Midbrain (tissue), 1 donor: ENCODE measurements at places on chromosomes 11 and 22.

DNA sequence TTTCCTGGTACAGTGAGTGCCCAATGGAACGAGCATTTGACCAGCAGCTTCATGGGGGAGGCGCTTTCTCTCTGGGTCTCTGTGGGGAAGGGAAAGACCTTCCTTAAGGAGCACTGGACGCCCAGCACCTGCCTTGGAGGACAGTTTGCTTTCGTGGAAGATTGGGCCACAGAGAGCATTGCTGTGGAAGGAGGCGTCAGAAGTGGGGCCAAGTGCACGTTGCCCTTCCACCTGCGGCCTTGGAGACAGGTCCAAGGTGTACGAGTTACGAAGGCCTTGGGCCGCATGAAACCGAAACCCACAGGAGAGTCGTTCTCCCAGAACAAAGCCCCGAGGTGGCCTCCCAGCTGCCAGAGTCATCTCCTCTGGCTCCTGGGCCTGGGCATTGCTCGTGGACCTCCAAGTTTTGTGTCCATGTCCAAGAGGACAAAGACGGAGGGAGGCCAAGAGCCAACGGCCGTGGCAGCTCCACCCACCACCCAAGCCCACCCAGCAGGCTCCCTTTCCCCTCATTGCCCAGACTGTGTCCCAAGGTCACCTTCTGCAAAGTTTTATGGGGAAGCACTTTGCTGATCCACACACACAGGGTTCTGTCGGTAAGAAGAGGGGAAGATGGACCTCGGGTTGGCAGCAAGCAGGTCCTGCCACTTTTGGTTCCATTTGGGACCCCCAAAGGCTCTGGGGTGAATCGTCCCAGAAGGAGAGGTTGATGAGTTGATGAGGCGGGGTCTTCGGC lies 5.8 kb upstream of the NLRP6 start:
- DNase-seq, result no peak

DNA sequence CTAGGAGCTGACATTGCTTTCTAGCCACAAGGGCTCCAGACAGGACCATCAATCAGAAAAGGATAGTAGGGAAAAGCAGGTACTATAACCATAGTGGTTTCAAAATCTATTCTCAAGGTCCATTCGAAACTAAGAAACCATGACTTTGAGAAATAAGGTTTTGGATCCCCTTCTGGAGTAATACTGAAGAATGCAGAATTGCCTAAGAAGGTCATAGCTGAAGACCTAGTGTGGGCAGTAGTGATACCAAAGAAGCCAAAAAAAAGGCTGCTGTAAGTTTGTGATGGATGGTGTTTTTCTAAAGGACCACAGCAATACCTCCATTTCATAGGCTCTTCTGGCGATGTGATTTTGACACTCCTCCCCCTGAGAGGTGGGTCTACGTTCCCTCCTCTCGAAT lies 163.1 kb downstream of the MAML2 start:
- no peak for DNase-seq

DNA sequence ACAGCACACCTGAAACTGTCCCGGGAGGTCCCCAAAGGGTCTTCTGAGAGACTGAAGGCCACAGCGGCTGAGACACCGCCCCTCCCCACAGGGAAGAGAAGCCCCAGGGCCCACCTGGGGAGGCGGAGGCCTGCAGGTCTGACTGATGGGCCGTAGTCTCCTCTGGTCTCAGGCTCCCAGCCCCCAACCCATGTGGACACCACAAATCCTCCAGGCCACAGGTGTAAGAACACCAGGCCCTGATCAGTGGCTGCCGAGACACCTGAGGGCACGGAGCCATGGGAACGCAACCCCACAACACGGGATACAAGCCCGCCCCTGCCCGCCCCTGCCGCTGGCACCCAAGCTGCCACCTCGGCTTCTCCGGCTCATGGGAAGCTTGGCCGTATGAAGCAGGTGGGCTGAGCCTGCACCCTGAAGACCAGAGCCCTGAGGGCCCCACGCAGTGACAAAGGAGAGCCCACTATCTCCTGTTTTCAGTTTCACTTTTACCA lies 46.3 kb downstream of the BRD1 start:
- no peak for DNase-seq

- DNase-seq, result no peak
Observed at GRCh38 chr11:98549571-98549970, 471.2 kb upstream of the CNTN5 start.

DNA sequence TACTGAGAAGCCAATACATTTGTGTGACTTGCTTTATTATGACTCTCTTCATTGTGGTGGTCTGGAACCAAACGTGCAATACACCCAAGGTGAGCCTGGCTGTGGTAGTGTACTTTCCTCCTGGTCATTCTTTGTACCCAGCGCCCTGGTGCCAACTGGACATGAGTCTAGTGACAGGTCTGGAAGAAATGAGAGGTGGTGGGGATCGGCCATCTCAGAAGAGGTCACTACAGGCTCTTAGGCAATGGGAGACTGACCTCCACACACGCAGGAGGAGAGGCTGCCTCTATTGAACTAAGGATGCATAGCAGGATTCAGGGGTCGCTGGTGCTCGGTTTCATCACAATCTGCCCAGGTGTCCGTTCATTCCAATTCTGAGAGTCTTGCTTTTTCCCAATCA lies 56.4 kb upstream of the RTL6 start:
- no peak for DNase-seq

DNA sequence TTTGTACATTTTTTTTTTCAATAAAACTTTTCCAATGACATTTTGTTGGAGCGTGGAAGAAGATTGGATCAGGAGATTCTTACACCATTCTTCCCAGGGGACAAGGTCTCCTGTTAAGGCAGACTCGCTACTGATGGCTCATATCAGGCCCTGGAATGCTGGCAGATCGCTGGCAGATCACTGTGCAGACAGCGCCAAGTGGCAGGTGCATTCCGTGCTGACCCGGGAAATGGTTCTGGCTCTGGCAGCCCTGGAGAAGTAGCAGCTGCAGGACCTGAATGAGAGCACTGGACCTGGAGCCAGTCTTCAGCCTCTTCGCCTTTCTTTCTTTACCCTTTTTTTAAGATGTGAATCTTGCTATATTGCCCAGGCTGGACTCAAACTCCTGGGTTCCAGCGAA lies 10.7 kb downstream of the SERPINH1 start:
- DNase-seq, result no peak

DNA sequence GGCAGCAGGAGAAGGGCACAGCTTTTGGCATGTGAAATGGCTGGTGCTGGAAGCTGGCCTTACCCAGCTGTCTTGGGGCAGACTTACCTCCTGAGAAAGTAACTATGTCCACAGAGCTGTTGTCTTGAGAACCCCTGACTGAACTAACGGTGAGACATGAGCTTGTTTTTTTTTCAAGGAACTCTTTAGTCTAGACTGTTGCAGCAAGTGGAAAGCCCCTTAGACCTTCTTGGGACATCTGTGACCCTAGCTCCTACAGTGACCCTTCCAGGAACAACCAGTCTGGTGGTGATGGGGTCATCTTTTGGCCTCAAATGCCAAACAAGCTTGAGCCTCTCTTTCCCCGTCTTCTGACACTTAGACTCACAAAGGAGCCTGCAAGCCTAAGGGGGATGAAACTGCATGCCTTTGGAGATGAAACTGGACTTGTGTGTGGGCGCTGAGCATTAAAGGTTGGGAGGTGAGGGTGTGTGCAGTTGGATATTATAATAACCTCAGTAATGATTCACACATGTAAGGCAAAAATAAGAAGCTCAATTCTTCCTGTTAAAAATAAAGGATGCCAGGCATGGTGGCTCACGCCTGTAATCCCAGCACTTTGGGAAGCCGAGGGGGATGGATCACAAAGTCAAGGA lies 35.4 kb downstream of the SDHD start:
- DNase-seq, result no peak

DNA sequence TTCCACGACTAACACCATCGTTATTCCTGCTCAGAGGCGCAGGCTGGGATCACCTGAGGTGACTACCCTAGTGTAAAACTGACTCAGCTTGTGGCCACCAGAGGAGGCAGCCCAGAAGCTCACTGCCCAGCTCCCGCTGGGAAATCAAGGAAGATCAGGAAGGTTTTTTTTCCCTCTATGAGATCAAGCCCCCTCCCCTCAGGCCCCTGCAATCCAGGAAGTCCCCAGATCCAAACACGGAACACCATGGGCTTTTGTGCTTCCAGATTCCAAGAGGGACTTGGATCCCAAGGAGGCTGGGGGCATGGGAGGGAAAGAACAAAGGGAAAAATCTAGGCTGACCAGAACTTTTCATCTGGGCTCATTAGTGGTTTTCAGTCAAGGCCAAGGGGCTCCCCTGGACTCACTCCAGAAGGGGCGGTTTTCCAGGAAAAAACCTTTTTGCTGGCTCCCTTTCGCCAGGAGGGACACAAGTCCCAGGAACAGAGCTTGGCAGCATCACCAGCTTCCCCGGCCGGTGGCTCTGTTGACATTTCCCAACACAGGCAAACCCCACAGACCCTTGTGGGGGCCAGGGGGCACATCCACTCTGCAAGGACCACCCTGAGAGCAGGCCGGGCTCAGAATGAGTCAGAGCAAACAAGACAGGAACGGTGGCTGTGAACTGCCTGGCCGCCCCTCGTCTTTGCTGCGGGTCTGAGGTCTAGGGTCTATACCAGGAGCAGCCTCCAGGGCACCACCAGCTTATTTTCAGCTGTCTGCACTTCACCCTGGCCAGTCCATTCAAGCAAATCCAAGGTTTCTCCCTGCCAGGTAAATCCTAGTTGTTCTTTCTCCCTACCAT lies 36.8 kb downstream of the MYH9 start:
- peak; percentile 67 for DNase-seq

GRCh38 chr11:112440518-112440917 lies 179.9 kb upstream of the PLET1 start:
- DNase-seq, result no peak

GRCh38 chr22:44927463-44928135 lies 82.2 kb downstream of the PHF21B start:
- no peak for DNase-seq

DNA sequence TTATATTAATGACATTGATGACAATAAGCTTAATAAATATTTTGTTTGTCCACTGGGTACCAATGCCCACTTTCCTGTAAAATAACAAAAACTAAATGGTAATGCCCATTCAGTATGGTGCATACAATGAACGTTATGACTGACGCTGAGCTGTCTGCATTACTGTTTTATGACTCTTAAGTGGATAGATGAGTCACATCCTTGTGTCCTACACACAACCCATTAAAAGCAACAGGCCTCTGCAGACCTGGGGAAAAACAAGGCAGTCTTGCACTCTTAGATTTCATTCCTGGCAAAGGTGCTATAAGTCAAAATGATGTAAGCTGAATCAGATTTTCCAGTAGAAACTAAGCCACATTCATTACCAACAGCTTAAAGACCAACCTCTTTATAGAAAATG lies 176.3 kb upstream of the TMEM45B start:
- DNase-seq, result no peak

GRCh38 chr11:82398300-82398815 lies 335.3 kb downstream of the FAM181B start:
- DNase-seq, result peak; percentile 12

GRCh38 chr22:26330971-26331625 lies 98.0 kb upstream of the ASPHD2 start:
- peak; percentile 44 for DNase-seq
